Cerebellar nuclear complex (tissue), 1 donor: ENCODE measurements at places on chromosomes 16 and 17.

DNA sequence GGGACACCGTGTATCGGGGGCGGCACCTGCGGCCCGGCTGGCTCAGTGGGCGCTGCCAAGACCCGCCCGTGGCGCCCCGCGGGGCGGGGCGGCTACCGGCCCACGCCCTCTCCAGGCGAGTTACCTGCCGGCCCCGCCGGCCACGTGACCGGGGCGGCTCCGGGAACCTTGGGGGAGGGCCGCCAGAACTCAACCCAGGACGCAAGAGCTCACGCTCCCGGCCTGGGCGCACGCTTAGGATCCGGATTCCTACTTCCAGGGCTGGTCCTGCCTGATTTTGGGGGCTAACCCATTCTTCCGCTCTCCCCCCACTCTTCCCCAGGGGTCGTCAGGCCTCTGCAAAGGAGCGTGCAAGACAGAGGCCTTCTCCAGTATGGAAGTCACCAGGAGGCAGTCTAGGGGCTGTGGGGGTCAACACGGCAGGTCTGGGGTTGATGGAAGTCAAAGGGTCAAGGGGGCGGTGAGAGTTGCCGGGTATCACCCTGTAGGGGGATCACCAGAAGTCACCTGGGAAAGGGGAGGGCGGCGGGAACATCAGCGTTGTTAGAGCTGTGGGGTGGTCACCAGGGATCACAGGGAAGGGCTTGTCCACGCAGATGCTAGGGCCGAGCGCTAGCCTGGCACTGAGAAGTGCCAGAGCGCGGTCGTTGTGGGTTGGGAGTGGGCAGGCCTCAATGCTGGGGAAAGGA, 354 bp upstream of the ESRP2 start:
- DNase-seq = no peak

DNA sequence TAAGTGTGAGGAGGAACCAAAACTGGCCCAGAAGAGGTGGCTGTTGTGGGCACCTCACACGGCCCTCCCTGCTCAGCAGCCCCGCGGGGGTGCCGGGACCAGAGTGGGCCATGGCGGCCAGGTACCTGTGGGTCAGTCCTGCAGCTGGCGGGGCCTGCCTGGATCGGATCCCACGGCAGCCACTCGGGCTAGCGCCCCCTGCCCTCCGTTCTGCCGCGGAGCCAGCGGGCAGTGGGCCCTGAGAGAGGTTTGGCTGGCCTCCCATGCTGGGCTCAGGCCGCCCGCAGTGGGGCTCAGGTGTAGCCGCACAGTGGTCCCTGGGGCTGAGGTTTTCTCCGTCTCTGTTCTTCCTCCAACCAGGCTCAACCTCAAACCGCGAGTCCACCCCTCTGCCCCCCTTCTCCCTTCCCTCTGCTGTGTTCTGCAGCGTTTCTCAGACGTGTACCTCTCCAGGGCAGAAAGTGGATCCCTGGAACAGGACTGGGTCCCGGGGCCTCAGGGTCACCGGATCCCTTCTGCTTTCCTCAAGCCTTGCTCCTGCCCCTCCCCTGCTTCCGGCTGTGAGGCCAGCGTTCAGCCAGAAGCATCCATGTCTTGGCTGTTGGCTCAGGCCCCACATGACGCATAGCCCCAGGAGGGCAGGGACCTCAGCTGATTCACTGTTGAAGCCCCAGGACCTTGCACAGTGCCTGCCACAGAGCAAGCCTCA, 28.6 kb upstream of the ITGA3 start:
- no peak for DNase-seq

DNA sequence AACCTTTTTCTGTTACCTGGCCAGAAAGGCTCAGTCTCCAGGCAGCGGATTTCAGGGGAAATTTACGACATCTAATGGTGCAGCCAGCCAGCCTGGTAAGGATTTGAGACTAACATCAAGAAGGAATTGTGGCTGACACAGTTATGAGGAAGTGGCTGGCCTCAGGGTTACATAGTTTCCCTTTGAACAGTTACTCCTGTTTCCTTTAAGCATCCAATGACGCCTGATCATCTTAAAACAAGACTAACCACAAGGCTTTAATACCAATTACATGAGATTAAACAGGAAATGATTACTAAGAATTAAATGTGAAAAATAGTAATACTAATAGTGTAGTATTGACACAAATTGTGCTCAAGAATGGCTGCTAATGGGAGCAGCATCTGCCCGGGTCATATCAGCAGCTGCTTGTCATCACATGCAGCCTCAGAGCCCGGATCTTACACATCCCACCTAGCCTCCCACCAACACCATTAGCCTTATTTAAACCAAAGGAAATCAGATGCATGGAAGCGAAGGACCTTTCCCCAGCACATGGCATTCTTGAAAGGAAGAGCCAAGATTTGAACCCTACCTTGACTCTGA, 431.8 kb downstream of the PMP22 start:
- no peak for DNase-seq

GRCh38 chr17:30256756-30257506, 21.4 kb upstream of the SLC6A4 start:
- DNase-seq = no peak

GRCh38 chr17:43906951-43907424, 348 bp downstream of the MPP2 start:
- no peak for DNase-seq

GRCh38 chr17:29597361-29598172, 4.6 kb downstream of the ANKRD13B start:
- DNase-seq = no peak

DNA sequence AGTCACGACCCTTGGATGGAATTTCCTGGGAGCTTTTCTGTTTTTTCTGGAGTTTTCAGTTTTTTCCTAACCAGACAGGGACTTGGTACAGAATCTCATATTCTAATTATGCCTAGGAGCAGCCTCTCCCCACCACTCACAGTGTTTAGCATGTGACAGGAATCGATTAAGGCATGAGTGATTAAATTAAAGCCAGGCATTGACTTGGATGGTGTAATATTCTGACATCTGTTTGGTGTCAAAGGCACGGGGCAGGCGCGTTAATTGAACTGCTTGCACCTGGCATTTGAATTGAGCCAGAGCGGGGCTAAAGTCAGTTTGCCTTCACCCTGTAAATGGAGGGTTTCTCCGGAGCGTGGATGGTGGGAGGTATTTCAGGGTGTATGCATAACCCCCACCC, 11.9 kb downstream of the MAPT start:
- no peak for DNase-seq

DNA sequence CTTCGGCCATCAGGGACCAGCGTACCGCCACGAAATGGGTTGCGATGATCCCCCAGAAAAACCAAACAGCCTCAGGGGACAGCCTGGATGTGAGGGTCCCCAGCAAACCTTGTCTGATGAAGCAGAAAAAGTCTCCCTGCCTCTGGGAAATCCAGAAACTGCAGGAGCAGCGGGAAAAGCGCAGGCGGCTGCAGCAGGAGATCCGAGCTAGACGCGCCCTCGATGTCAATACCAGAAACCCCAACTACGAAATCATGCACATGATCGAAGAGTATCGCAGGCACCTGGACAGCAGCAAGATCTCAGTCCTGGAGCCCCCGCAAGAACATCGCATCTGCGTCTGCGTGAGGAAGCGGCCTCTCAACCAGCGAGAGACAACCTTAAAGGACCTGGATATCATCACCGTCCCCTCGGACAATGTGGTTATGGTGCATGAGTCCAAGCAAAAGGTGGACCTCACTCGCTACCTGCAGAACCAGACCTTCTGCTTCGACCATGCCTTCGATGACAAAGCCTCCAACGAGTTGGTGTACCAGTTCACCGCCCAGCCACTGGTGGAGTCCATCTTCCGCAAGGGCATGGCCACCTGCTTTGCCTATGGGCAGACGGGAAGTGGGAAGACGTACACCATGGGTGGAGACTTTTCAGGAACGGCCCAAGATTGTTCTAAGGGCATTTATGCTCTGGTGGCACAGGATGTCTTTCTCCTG, 769 bp downstream of the KIF2B start:
- no peak for DNase-seq

DNA sequence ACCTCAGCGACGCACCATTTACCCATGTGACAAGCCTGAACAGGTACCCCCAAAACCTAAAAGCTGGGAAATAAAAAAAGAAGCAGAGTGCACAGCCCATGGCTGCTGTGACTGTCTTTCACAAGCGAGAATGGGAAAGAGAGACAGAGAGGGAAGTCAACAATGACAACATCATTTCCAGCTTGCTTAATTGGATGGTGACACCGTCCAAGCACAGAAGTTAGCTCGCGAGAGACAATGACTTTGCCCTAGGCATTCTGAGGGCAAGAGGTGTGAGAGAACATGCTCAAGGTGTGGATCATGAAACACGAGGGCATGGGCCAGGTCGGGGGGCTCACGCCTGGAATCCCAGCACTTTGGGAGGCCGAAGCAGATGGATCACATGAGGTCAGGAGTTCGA, 19.3 kb upstream of the NSMCE1 start:
- no peak for DNase-seq

- no peak for DNase-seq
These were observed 11.1 kb downstream of the FLCN start for GRCh38 chr17:17225901-17226300.

DNA sequence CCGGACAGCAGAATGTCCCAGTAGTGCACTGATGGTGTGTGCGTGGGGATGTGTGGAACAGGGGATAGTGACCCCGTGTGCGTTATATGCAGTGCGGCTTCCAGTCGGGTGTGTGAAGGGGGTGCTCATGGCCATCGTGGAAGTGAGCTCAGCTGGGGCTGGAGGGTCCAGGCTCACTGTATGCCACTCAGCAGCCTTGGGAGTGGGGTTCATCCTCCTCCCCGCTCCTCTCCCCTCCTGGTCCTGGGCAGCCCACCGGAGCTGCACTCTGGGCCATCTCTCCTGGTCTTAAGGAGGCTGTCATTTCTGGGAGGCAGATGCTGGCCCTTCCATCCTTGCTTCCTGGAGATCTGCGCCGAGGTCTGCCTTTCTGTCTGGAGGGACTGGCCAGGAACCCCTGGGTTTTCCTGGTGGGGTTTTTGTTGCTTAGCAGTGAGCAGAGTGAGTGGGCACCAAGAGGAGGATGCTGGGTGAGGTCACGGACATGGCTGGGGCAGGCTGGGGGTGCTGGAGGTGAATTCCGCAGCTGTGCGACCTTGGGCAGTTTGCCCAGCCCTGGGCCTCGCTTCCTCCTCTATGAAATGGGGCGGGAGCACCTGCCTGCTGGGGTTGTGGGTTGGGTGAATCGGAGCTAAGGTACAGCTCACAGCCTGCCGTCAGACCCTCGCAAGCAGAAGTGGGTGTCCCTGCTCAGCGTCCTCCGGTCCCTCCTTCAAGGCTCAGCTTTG, 164.1 kb downstream of the SEC14L1 start:
- no peak for DNase-seq

DNA sequence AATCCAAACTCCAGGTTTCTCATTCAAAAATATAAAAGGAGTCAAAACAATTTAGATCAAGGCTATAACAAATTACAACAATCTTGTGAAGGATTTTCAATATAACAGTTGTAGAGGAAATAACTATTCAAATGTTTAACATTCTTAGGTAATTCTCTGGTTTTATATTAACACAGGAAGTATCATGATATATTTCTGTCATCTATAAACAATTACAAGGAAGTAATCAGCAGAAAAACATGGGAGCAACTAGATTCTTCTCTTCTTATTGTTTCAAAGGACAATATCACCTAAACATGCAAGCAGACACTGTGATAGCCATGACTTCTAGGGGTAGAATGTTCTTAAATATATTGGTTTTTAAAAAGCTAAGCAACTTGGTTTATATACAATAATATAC, 49.9 kb downstream of the FBXL20 start:
- no peak for DNase-seq
